ENCODE measurements at places on chromosomes 4 and X.

DNA sequence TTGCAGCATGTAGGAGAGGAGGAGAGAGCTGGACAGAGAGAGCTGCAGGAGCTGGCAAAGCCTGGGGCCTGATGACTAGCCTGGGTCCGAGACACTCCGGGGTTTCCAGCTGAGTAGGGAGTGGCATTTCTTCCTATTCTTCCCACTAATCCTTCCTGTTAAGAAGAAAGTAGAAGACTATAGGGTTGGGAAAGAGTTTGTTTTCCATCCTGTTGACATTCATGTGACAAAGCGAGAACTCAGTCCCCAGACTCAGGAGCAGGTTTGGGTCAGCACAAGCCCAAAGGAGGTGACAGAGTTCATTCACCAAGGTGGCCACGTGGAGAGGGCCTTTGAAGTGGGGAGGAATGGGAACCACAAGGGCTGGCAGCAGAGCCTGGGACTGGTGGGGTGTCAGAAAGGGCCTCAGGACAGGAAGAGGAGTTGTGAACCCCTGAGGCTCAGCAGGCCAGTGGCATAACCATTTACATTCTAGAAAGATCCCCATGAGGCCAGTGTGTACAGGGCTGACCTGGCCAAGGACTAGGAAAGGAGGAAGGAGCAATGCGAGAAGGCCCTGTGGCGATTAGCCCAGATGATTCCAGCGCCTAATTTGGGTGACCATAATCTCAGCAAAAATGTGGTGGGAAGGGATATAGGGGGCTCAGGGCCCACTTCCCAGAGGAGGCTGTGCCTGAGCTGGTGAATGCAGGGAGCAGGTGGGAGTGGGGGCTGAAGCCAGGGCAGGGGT is 3.3 kb upstream of the HAUS3 start:
- DNase-seq = no peak

GRCh38 chr4:154254999-154255398 is 236.6 kb downstream of the DCHS2 start:
- no peak for DNase-seq

- no peak for DNase-seq
Measured at GRCh38 chrX:45553417-45553816, 352.7 kb upstream of the DIPK2B start.

GRCh38 chr4:127967141-127967775 is 2.1 kb downstream of the ABHD18 start:
- DNase-seq = no peak

- DNase-seq = peak; percentile 71
Measured at GRCh38 chr4:6917461-6918271, 8.0 kb downstream of the TBC1D14 start.

GRCh38 chrX:69314436-69315348 is 149.4 kb upstream of the PJA1 start:
- no peak for DNase-seq

- DNase-seq = no peak
Measured at GRCh38 chr4:43843501-43843900, 605.1 kb downstream of the KCTD8 start.
